Cardiac fibroblast (primary cell): ENCODE measurements at places on chromosomes 3 and 15.

GRCh38 chr15:94538280-94538679 is 306.9 kb downstream of the MCTP2 start:
- DNase-seq: no peak

DNA sequence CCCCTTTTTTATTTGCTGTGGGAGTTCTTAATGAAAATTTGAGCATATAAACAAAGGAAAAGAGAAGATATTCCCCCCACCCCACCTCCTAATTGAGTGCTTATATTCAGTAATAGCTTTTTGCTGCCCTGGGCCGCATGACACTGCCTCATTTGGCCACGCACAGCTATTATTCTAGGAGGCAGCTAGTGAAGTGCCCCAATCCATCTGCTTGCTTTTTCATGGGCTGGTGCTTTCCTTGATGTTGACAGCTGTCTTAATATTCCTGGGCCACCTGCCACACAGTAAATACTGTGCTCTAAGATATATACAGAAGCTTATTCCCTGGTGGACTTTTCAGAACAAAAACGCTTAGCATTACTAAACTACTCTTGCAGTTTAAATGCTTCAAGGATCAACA is 3.8 kb upstream of the CRYBG3 start:
- no peak for DNase-seq

- peak; percentile 89 for DNase-seq
These were observed 42.3 kb downstream of the NEK10 start for GRCh38 chr3:27326629-27327545.

DNA sequence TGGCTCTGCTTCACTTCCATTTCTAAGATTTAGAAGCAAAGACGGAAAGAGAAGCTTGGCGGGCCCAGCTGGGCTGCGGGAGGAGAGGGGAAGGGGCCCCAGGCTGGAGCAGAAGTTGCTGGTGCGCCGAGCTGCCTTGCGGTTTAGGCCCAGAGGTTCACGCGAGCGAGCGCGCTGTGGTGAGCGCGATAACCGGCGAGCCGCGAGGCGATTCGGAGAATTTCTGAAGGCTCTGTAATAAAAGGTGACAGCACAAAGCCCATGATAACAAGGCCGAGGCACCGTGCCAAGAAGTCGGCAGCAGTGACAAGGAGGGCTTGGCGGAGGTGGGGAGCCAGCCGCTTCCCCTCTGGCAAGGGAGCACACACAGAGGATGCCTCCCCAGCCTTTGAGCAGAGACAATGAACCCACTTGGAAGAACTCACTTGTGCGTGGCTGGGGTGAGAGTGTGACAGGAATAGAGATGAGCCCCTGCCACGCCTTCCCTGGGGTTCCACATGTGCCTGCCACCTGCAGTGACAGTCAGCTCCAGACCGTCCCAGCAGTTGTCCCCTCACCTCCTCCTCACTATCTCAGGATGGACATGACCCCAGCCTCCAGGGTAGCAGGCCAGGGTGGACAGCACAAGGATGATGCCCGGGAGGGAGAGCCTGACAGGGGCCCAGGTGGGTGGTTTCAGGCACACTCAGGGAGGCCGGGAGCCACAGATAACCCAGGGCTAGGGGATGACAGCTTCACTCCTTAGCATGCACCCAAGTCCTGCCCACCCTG is 315.2 kb downstream of the UACA start:
- DNase-seq: no peak

- DNase-seq: no peak
These were observed 101.6 kb downstream of the ERC2 start for GRCh38 chr3:56366641-56367162.

GRCh38 chr3:111476701-111477100 is 65.3 kb upstream of the CD96 start:
- no peak for DNase-seq

DNA sequence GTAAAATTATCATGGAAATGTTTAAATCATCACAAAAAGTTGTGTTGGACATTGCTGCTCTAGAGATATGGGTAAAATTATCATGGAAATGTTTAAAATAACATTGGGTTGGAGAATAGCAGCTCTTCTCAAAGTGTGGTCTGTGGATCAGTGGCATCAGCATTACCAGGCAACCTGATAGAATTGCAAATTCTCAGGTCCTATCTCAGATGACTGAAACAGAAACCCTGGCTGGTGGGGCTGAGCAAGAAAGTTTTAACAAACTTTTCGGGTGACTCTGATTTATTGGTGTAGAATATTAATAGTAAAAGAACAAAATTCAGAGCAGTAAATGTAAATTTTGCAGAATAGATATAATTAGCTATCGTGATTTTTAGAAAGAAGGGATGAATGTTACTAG is 28.9 kb downstream of the NXPE3 start:
- no peak for DNase-seq

- DNase-seq: no peak
These were observed 195.0 kb upstream of the MDFIC2 start for GRCh38 chr3:70507486-70507885.
